ENCODE measurements at places on chromosomes 4 and X.

- DNase-seq, result no peak
Observed at GRCh38 chr4:9781343-9782135, at the start of gene DRD5. DRD5 (plus strand) TSS chr4:9781634; CDS start chr4:9782030, 396 bp downstream.

- no peak for DNase-seq
Observed at GRCh38 chr4:140743194-140743931, 12.8 kb downstream of the TBC1D9 start.

- DNase-seq, result no peak
Observed at GRCh38 chrX:31449965-31450364, 378.1 kb upstream of the FTHL17 start.

DNA sequence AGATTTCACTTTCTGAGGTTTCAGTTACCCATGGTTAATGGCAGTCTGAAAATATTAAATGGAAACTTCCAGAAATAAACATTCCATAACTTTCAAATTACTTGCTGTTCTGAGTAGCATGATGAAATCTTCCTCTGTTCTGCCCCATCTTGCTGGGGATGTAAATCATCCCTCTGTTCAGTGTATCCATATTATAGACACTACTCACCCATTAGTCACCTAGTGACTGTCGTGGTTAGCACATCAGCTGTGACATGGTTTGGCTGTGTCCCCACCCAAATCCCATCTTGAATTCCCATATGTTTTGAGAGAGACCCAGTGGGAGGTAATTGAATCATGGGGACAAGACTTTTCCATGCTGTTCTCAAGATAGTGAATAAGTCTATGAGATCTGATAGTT is 125.5 kb upstream of the GIMD1 start:
- DNase-seq, result no peak

DNA sequence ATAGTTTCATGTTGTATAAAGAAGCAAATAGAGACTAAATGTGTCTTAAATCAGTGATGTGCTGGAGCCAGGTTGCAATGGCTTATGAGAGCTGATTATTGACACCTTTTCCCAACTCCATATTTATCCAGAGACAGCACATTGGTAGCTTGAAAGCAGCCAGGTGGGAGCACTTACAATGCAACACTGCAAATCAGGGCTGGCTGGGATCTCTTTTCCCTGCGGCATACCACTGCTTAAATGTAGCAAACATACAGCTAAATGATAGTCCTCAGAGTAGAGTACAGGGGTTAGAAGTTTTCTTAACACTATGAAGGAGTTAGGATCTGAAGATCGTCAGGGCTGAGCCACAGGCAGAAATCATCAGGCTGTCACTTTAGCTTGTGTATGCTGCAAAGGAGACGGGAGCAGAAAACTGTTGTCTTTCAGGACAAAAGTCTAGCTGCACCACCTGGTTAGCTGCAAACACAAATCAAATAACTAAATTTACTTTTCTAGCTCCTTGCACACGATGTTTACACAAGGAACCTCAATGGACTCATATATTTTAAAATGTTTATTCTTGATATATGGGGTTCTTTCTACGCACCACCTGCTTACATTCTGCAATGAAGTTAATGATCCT is 527.3 kb downstream of the TLL1 start:
- no peak for DNase-seq

DNA sequence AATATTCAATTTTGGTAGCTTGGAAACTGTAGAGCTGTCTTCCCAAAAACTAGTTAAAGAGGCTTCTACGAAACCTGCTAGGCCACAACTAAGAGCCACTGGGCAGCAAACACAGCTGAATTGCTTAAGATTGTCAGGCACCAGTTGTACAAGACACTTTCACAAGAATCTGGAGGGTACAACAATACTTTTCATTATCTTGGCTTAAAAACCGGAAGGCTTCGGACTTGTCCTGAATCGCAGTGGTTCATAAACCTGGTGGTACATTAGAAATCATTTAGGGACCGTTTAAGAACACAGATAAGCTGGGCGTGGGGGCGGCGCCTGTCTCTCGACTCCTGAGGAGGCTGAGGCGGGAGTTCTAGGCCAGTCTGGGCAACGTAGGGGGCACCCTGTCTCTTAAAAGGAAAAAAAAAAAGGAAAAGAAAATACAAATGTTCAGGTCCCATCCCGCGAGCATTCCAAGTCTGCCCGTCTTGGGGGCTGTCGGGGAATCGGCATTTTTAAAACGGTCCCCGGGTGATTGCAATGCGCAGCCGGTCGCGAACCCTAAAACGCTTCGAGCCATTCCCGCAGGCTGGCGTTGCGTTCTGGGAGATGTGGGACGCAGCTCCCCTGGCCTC is 763 bp downstream of the PYURF start:
- no peak for DNase-seq

DNA sequence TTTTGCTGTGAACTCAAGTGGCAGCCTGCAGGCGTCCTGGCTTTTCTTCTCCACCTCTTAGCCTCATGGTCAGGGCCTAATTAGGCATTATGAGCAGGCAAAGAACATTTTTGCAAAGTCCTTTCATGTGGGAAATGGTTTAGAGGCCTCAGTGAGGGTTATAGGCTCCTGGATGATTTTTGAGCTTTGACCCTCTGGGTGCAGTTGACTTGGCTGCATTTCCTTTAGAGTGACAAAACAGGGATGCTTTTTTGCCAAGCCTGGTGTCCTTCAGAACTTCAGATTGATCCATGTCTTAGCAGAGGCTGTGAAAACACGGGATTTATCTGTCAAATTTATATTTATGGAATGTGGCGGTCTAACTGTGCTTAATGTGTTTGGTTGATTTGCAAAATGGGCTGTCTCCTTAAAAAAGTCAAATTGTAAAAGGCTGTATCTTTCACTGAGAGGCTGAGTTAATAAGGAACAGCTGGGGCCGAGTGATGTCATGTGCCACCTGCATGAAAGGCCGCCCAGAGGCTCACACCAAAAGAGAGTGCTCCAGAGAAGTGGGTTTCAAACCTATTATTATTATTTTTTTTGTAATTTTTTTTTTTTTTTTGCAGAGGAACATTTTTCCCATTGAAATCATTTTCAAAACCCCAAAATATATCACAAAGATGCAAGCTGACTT is 192.2 kb upstream of the ARX start:
- DNase-seq, result no peak

GRCh38 chr4:107665001-107665400 is 55.0 kb downstream of the PAPSS1 start:
- no peak for DNase-seq

DNA sequence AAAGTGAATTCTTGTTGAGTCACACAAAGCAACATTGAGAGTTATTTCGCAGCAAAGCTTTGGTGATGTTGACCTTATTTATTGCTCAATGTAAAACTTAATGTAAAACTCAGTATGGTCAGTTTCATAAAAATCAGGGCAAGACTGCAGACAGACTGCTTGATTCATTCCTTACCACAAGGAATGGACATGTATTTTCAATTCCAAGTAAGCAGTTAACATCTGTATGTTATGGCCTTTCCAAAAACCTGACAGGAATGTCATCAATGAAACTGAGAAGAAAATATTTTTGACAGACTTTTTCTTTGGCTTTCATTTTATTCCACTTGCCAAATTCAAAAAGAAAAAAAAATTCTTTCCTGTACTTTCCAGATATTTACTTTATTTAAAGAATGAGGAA is 488.3 kb downstream of the ANKRD50 start:
- no peak for DNase-seq
